ENCODE measurements at places on chromosomes 11 and 22. TPM values are rescaled to one million over a fixed set of nuclear protein-coding genes. Genes with fewer than 3 reads are reported as not detected.

The OR10A2 gene
- total RNA-seq = not detected

The USH1C gene
- total RNA-seq = not detected

The ZP1 gene
- total RNA-seq = not detected

DNA sequence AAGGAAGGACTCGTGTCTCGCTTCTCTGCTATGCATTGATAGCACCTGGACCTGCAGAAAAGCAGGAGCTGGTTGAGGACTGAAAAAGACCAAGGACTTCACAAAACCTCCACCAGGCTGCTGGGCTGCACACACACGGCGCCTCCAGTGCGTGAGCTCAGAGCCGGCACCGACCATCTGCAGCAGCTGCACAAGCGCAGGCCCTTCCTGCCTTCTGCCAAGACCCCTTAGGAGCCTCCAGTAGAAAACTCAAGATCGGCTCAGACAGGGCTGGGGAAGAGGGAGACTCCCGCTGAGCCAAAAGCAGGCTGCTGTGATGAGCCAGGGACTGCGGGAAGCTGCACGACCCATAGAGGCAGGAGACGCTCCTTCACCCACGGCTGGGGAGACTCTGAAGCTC lies 70.9 kb downstream of the PHF21B start:
- H3K4me3 ChIP-seq = no peak overlapping the region
- no peaks in the 10 kb centered on the region for H3K4me1 ChIP-seq
- no peak overlapping the region for H3K27ac ChIP-seq
- no peak for DNase-seq
- H3K27me3 ChIP-seq = no peaks in the 10 kb centered on the region

- DNase-seq = no peak
- no peak overlapping the region for H3K27ac ChIP-seq
- peaks cover 15% of the 10 kb centered on the region for H3K4me1 ChIP-seq
- peaks cover 48% of the 10 kb centered on the region for H3K36me3 ChIP-seq
- H3K4me3 ChIP-seq = no peak overlapping the region
- no peaks in the 10 kb centered on the region for H3K27me3 ChIP-seq
These were observed 10.0 kb upstream of the RELT start for GRCh38 chr11:73366265-73366610.

DNA sequence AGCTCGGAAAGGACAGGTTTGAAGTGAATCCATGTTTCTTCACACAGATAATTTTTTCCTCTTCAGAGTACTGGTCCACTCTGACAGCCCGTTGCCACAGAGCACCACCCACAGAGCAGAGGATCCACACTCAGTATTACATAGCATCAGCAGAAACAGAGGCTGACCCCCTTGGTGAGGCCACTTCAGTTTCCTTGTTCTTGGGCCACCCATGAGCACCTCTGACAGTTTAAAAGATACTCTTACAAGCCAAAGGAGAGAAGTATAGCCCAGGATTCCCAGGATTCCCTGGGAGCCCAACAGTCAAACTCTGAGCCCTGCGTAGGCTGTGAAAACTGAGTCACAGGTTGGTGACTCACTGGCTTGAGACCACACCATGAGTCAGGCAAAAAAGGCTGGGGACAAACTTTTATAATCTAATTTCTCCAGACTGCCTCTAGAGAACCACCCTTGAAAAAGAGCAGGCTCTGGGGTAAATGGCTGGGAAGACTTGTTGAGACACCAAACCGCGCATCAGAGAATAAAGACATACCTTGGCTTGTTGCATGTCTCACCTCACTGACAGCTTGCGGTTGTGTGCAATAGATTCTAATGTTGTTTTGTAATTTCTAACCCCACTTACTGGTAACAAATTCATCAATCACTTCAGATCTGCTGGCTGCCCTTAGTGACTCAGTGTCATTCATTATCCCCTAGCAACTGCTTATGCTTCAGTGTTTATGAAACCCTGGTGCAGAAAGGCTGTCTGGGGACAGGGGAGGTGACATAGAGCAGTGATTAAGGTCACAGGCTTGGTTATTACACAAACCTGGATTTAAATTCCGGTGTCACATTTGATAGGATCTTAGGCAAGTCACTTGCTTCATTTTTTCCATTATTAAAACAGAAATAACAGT lies 56.9 kb upstream of the PRSS23 start:
- peak overlapping the region; percentile 99 for H3K27ac ChIP-seq
- no peak overlapping the region for H3K4me3 ChIP-seq
- no peaks in the 10 kb centered on the region for H3K36me3 ChIP-seq
- DNase-seq = peak; percentile 90
- H3K4me1 ChIP-seq = peaks cover 53% of the 10 kb centered on the region

DNA sequence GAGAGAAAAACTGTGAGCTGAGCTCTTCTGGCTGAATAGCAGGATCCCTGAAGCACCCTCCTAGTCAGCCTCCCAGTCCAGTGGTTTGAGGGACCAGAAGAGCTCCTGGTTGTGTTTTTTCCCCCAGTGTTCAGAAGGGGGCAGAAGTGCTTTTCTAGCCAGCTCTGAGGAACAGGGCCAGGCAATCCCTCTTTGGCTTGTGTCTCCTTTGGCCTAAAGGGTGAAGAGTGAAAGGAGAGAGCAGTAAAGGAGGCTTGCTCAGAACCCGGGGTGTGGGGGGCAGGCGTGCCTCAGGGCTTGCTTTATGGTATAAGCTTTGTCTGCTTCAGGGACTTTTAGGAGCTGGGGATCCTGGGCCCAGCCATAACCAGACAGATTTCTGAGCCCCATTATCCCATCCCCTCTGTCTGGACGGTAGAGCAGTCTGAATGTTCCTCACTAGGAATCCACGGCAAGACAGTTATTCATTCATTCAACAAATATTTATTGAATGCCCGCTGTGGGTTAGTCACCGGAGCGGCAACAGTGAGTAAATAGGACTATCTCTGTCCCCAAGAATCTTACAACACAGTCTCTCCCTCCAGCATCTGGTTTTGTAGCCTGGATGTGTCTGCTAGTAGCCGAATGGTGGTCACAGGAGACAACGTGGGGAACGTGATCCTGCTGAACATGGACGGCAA lies 14.5 kb downstream of the ACP2 start:
- peaks cover 15% of the 10 kb centered on the region for H3K4me1 ChIP-seq
- peaks cover 19% of the 10 kb centered on the region for H3K36me3 ChIP-seq
- no peak overlapping the region for H3K4me3 ChIP-seq
- peak; percentile 29 for DNase-seq

GRCh38 chr11:40293655-40294348 lies 1165.7 kb downstream of the LRRC4C start:
- peak overlapping the region; percentile 56 for H3K4me3 ChIP-seq
- no peaks in the 10 kb centered on the region for H3K4me1 ChIP-seq
- peaks cover 17% of the 10 kb centered on the region for H3K27me3 ChIP-seq
- peak; percentile 87 for DNase-seq

DNA sequence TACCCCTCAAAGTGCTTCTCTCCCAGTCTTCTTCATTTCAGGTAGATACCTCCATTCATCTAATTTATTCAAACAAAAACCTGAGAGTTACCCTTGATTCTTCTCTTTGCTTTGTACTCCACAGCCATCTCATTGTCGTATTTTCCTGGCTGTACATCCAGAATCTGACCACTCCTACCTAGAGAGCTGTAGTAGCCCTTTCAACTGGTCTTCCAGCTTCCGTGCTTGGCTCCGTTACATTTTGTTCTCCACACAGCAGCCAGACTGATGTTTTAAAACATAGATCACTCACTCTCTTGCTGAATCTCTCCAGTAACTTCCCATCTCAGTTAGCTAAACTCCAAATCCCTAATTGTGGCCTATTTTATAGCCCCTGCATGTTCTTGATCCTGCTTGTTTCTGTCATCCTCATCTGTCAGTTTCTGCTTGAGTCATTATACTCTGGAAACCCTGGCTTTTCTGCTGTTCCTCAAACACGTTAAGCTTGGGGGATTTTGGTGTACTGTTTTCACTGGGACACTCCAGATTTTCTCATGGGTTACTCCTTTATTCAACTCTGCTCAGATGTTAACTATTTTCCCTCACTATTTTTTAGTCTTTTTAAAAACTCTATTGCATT lies 7.4 kb downstream of the SPCS2 start:
- H3K27me3 ChIP-seq = no peaks in the 10 kb centered on the region
- no peak overlapping the region for H3K4me3 ChIP-seq
- no peak overlapping the region for H3K27ac ChIP-seq
- no peak for DNase-seq
- H3K36me3 ChIP-seq = no peaks in the 10 kb centered on the region
- peaks cover 11% of the 10 kb centered on the region for H3K4me1 ChIP-seq

GRCh38 chr11:128904303-128904655 lies 13.1 kb downstream of the KCNJ5 start:
- H3K27me3 ChIP-seq = peaks cover 24% of the 10 kb centered on the region
- peaks cover 16% of the 10 kb centered on the region for H3K4me1 ChIP-seq
- DNase-seq = no peak
- no peak overlapping the region for H3K27ac ChIP-seq
- H3K4me3 ChIP-seq = no peak overlapping the region
- H3K36me3 ChIP-seq = no peaks in the 10 kb centered on the region

DNA sequence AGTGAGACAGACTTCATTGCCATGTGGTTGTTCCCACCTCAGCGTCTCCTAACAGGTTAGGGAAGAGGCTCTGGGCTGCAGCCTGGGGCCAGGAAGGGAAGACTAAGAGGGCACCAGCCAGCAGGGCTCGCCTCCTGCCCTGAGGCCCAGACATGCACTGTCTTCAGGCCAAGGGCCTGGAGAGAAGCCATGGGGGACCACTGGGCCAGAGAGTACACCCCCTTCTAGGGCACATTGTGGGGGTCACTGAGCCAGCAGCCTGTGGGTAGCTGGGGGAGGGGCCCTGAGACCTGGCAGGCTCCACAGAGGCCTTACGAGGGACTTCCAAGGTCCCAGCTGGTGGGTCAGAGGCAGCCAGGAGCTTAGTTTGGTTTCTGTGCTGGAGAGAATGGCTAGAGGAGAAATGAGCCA lies 25.0 kb upstream of the MYRF start:
- H3K36me3 ChIP-seq = no peaks in the 10 kb centered on the region
- no peaks in the 10 kb centered on the region for H3K4me1 ChIP-seq
- H3K27me3 ChIP-seq = no peaks in the 10 kb centered on the region
- H3K27ac ChIP-seq = no peak overlapping the region
- DNase-seq = no peak

- H3K27me3 ChIP-seq = no peaks in the 10 kb centered on the region
- no peaks in the 10 kb centered on the region for H3K36me3 ChIP-seq
- no peak overlapping the region for H3K4me3 ChIP-seq
- no peaks in the 10 kb centered on the region for H3K4me1 ChIP-seq
These were observed 92.6 kb upstream of the LIN7C start for GRCh38 chr11:27599217-27599616.

DNA sequence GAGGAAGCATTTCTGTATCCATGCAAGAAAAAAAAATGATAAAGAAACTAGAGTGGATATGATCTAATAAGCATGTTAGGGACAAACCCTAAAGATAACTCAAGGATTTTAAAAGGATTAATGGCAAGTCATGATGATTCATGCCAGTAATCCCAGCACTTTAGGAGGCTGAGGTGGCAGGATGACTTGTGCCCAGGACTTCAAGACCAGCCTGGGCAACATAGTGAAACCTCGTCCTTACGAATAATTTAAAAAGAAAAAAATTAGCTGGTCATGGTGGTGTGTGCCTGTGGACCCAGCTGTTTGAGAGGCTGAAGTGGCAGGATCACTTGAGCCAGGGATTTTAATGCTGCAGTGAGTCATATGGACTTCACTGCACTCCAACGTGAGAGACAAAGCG lies 145.5 kb upstream of the BLID start:
- no peak overlapping the region for H3K4me3 ChIP-seq
- no peak for DNase-seq
- H3K4me1 ChIP-seq = no peaks in the 10 kb centered on the region
- H3K27me3 ChIP-seq = no peaks in the 10 kb centered on the region
- no peaks in the 10 kb centered on the region for H3K36me3 ChIP-seq

DNA sequence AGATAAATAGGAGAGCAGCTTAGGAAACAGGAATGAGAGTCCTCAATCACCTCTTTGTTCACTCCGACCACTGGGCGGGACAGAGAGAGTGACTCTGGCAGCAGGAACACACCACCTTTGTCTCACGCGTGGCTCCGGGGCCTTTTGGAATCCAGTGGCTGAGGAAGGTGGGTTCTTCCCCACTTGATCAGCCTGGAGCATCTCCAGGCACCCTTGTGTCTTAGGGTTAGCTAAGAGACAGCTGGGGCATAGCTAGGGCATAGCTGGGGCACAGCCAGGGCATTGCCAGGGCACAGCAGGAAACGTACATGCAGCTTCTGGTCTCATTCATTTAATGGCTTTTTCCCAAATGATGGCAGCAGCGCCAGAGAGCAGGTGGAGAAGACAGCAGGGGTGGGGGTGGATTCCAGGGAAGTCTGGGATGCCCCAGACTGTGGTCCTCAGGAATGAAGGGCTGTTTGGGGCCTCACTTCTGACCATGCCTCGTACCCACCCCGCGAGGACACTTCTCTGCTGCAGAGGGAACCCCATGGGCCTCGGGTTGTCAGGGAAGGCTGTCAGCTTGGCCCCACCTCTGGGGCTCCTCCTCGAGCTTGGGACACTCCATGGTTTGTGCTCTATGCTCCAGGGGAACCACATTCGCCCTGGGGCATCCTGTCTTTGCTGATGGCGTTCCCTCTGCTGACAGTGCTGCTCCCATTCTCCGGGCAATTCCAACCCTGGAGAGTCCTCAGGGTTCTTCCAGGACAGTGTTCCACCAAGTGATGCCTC lies 30.4 kb upstream of the SHANK2 start:
- H3K36me3 ChIP-seq = no peaks in the 10 kb centered on the region
- no peak for DNase-seq
- no peak overlapping the region for H3K4me3 ChIP-seq
- no peaks in the 10 kb centered on the region for H3K4me1 ChIP-seq
- H3K27ac ChIP-seq = no peak overlapping the region

GRCh38 chr22:35430897-35431322 lies 31.0 kb downstream of the MCM5 start:
- peak; percentile 90 for DNase-seq
- H3K36me3 ChIP-seq = no peaks in the 10 kb centered on the region
- no peak overlapping the region for H3K4me3 ChIP-seq
- H3K27ac ChIP-seq = peak overlapping the region; percentile 23

DNA sequence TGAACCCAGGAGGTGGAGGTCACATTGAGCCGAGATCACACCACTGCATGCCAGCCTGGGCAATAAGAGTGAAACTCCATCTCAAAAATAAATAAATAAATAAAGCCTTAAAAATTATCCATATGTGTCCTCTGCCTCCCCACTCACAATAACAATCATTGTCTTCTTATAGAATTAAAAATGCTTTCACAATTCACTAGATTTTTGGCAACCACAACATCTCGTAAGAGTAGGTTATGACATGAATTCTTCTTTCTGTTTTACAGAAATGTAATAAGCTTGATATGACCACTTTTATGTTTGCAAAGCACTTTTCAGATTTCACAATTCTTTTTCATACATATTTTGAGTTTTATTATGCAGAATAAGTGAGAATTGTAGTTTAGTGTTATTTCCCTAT lies 54.5 kb upstream of the HSPA8 start:
- DNase-seq = no peak
- no peak overlapping the region for H3K4me3 ChIP-seq

DNA sequence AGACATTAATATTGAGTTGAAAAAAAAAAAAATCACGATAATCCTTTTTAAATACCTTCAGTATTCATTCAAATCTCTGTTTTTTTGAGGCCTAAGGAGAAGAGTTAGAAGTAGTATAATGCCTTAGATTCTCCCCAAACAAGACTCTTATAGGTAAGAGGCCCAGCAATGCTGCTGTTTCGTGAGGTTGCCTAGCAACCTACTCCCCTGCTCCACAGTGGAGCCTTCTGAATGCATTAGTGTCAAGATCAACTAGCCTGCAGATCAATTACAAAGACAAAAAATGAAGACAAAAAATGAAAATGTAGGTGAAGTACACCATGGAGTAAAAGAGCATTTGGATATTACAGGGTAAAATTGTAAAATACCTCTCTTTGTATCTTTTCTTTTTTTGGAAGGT lies 229.8 kb upstream of the LUZP2 start:
- no peak overlapping the region for H3K27ac ChIP-seq
- no peaks in the 10 kb centered on the region for H3K4me1 ChIP-seq
- no peak overlapping the region for H3K4me3 ChIP-seq

GRCh38 chr11:45543808-45544422 lies 121.5 kb downstream of the CHST1 start:
- no peak overlapping the region for H3K4me3 ChIP-seq
- H3K27me3 ChIP-seq = no peaks in the 10 kb centered on the region
- no peaks in the 10 kb centered on the region for H3K4me1 ChIP-seq
- no peak overlapping the region for H3K27ac ChIP-seq

Measured in endothelial cell of umbilical vein (primary cell).